ENCODE measurements at places on chromosomes 5 and 9. TPM values are rescaled to one million over a fixed set of nuclear protein-coding genes. Genes with fewer than 3 reads are reported as not detected.

The IFNA13 gene
- total RNA-seq = not detected

The BHMT2 gene
- not detected for total RNA-seq

The EFNA5 gene
- 14.2 TPM for total RNA-seq

GRCh38 chr9:69386651-69387050, 61.6 kb downstream of the ENTREP1 start:
- no peak for DNase-seq

- no peak for DNase-seq
These were observed 11.5 kb downstream of the PRRX2 start for GRCh38 chr9:129676975-129677374.

DNA sequence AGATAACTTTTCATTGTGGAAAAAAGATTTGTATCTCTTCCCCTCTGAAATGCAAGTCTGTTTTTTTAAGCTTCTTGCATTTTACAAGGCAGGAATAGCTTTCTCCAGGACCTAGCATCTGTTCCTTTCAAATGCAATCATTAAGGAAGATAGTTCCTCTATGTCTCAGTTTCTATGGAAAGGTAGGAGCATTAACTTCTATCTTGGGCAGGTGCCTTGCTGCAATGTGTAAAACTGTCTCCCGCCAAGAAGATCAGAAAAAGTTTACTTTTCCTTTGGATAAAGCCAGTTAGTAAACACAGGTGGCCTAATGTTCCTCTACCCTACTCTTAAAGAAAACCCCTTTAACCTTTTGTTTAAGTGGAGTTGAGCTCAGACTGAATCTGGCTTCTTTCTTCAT, 560.6 kb upstream of the CYLC2 start:
- no peak for DNase-seq

DNA sequence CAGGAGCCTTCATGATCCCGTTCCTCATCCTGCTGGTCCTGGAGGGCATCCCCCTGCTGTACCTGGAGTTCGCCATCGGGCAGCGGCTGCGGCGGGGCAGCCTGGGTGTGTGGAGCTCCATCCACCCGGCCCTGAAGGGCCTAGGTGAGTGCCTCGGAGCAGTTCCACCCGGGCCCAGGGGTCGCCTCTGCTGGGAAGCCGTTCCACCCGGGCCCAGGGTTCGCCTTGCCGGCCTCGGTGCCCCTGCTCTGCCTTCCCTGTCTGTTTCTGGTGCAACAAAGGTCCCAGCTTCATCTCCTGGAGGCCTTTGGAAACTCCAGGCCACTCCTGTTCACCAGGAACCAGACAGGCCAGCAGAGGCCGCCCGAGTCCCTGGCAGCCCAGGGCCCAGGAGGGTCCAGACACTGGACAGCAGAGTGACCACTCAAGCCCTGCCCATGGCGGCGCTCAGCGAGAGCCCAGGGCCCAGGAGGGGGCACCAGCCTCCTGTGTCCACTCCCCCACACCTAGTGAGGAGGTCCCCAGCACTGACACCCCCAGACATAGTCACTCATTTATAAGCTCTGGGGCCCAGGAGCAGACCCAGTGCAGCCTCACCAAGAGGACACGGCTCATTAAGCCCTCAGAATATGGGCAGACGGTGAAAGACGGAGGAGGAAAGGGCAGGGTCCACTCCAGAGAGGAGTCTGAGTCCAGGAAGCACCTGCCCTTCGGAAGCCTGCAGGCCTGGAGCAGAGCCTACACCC, 7.5 kb downstream of the SLC6A19 start:
- no peak for DNase-seq

- no peak for DNase-seq
These were observed 99.3 kb upstream of the WWC1 start for GRCh38 chr5:168192120-168192519.

GRCh38 chr5:97266576-97266975, 83.5 kb upstream of the RIOK2 start:
- DNase-seq = no peak

GRCh38 chr9:8600914-8601680, 801.5 kb upstream of the DMAC1 start:
- DNase-seq = no peak

All from spleen (tissue), 13 donors.